Activated T-helper 1 cell treated with anti-CD3 and anti-CD28 coated beads, Interleukin-2, amount 50 U/mL, for 16 hours (primary cell): ENCODE measurements at places on chromosomes 4 and X.

GRCh38 chr4:128737098-128737513 lies 72.4 kb upstream of the JADE1 start:
- no peak for DNase-seq

DNA sequence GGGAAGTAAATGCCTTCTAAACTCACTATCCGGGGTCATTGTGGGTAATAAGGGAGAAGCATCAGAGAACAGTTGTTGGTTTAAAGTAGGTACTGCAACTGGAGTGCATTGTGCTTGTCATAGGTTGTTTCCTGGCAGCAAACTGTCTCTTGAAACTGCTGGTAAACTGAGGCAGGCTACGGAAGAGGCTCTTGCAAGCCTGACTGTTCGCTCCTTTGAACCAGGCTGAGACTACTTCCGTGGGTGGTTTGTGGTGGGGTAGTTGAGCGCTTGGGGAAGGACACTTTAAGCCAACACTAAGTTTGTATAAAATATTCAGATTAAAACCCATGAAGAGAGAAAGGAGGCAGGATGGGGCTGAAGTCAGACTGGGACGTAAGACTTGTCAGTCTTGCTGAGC lies 45.2 kb upstream of the WDR1 start:
- DNase-seq = no peak

- no peak for DNase-seq
These were observed 338.6 kb upstream of the PUDP start for GRCh38 chrX:7486505-7486904.

DNA sequence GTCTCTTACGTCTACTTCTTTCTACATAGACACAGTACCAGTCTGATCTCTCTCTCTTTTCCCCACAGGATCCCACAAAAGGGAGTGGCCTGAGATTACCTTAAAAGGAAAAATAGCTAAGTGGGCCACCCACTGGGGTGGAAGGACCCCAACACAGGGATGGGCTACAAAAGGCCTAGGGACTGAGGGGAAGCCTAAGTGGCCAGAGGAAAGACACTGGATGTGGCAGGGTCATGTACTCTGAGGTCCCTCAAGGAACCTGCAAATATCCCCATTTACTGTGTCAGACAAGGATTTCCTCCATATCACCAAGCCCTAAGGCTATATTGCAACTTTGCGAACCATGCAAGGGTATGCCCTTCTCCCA lies 6.5 kb upstream of the PRDX4 start:
- no peak for DNase-seq

GRCh38 chrX:140249088-140249487 lies 255.8 kb downstream of the SOX3 start:
- no peak for DNase-seq

- DNase-seq = no peak
These were observed 52.6 kb upstream of the PDHA1 start for GRCh38 chrX:19291086-19291485.

DNA sequence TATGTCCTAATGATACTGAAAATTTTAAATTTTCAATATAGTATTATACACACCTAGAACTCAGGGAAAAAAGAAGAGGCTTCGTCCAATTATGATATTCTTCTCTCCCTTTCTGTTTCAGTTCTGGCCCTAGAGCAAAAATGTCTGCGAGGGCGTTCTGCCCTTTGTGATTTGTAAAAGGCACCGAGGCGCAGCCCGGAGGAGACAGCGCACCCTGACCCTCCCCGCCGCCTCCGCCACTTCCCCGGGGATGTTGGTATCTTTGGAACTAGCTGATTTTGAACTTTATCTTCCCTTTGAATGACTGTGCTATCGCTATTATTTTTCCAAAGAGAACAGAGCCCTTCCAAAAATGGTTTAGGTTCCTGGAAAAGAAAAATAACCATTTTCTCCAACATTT lies 173.2 kb upstream of the FAM9B start:
- no peak for DNase-seq

DNA sequence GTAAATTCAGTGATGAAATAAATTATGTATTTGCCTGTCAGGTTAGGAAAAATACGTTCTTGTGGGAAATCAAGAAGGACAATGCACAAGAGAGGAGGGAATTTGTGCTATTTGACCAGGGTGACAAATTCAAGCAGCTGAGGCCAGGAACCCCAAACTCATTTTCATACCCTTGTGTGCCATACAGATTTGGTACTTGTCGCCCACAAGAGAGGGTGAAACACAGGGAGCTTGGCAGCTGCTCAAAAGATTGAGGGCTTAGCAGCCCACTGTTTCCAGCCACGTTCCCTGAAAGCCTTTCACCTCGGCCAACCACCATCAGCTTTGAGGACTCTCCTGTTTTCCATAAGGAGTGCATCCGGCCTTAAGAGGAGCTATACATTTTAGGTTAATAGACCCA lies 111.2 kb downstream of the COL25A1 start:
- DNase-seq = no peak

- no peak for DNase-seq
These were observed 56.6 kb downstream of the PDLIM5 start for GRCh38 chr4:94508296-94508695.

DNA sequence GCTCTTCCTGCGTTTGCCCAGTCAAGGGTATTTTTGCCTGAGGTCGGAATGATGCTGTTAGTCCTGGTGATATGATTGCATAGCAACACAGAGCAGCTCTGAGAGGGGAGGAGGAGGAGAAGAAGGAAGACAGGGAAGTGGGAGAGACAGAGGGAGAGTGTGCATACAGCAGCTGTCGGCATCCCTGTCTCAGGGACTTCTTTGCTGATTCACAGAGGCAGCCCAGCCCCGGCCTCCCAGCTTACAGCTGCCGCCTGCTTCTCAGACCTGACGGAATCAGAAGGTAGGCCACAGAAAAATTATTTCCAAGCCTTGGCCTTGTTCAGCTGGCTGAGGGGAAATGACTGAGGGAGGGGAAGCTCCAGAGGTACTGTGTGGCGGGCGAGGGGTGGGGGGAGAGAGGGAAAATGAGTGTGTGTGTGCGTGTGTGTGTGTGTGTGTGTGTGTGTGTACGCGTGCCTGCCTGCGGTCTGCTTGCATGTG lies 319 bp downstream of the DRP2 start:
- no peak for DNase-seq

GRCh38 chr4:41498177-41498576 lies 39.8 kb upstream of the LIMCH1 start:
- no peak for DNase-seq

GRCh38 chr4:15976456-15977447 lies 13.8 kb upstream of the FGFBP2 start:
- no peak for DNase-seq

GRCh38 chr4:41725254-41725653 lies 23.3 kb downstream of the PHOX2B start:
- DNase-seq = no peak

DNA sequence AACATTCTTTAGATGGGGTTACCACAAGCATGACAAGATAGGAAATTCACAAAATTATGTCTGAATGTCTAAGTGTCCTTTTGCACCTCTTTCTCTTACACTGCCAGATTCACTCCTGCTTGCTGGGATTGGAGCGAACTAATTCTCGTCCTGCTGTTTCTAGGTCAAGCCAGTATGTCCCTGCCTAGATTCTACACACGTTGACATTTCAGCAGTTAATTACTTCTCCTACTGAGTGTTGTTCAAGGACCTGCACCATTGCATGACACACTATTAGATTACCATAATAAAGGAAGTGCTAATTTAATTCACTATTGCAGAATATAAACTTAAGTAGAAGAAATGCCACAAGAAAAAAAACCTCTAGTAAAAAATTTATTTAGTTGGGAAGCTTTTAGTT lies 1911.7 kb downstream of the PCDH7 start:
- no peak for DNase-seq

DNA sequence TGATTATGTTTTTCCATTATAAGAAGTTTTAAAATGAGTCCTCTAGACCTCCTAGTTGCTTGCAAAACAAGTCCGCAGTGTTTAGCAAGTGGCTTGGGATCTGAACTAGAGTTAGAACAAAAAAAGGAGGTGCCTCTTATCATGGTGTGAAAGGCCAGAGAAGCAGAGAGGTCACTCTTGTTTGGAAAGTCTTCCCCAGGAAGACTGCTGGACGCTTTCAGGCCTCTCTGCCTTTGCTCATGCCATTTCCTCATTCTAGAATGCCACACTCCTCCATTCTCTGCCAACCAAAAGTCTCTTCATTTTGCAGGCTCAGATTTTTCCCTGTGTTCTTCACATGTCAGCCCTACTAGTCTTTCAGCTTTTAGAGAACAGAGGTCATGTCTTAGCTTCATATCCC lies 14.9 kb downstream of the PARM1 start:
- no peak for DNase-seq

DNA sequence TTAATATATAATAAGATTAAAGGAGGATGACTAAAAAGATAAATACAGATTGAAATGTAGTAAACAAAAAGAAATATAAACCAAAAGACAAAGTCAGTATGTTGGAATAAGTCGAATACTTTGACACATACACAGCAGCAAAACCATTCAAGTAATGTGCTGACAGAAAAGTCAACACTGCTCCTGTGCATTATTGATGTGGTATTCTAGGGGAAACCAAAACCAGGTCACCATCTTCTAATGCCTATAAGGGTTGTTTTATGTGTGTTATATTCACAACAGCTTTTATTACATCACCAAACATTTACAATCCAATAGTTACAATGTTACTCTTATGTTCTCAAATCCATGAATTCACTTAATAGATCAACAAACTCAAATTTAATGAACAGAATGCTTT lies 111.8 kb upstream of the DKK2 start:
- DNase-seq = no peak

GRCh38 chr4:23911675-23912455 lies 22.0 kb upstream of the PPARGC1A start:
- DNase-seq = no peak

- DNase-seq = peak; percentile 18
These were observed 141.1 kb downstream of the MAML3 start for GRCh38 chr4:140012688-140013486.

DNA sequence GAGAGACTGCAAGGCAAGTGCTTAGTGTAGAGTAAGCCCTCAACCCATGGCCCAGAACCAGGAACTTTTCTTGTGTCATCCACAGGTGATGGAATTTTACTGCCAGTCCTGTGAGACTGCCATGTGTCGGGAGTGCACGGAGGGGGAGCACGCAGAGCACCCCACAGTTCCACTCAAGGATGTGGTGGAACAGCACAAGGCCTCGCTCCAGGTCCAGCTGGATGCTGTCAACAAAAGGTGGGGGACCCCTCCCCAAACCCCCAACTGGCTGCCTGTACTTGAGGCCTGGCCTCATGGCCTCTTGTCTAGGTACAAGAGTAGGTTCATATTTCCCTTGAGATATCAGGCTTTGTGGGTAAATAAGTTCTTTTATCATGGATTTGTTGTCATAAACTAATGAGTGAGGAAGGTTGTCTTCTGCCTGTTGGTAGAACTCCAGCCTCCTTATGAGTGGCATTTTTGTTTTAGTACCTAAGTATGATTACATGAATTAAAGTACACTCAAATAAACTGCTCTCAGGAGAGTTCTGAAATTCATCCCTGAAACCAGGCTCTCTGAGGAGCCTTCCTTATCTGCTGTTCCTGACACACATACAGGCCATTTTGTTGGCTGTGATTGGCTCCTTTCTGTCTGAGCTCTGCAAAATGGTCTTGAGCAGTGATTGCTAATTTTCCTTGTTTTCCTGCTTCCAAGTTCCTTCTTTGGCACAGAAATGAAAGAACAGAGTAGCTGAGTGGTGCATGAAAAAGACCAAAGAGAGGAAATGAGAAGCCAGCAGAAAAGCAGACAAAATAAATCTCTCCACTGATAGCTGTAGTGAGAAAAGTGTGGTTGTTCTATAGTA lies 51.4 kb upstream of the MND1 start:
- DNase-seq = no peak

DNA sequence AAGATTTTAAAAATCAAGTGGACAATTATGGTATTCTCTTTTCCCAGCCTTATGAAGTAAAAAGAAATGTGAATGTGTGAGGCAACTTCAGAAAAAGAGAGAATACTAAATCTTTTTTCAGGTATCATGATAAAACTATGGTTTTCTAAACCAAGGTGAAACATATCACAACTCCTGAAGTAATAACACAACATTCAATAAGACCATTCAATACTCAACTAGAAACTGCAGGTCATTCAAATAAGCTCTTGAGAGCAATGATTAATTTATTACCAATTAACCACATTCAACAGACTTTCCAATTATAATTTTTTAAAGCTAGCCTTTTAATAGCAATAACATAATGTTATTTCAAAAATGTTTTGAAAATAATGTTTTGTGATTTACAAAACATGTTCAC lies 35.8 kb downstream of the SLC10A7 start:
- DNase-seq = no peak

DNA sequence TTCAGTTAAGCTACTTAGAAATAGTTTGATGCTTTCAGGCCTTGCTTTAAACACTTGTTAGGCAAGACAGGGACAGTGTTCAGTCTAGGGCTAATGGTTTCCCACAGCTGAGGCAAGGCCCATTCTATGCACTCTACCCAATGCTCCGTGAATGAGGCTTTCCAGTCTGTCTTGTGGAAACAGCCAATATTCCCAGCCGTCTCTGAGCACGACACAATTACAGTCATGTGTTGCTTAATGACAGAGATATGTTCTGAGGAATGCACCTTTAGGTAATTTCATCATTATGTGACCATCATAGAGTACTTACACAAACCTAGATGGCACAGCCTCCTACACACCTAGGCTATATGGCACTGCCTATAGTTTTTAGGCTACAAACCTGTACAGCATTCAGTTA lies 9.5 kb upstream of the FAM200B start:
- DNase-seq = no peak

GRCh38 chrX:17298564-17298963 lies 76.4 kb upstream of the NHS start:
- DNase-seq = no peak

DNA sequence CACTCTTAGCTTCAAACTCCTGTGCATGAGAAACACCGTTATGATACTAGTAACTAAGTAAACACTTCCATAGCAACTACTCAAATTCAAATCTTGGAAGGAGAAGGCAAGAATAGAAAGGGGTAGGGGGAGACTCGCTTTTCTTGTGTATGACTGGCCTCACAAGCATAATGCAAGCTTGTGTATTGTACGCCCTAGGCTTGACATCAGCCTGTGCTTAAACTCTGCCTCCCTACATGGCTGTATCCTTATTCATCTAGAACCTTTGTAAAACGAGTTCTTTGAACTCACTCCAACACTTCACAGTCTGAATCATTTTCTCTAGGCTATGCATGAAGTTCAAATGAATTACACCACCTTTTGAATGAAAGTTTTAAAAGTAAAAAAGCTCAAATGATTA lies 1071.2 kb upstream of the ADGRL3 start:
- DNase-seq = no peak

- no peak for DNase-seq
These were observed 90.8 kb upstream of the PPP2R3B start for GRCh38 chrX:477441-478012.

- DNase-seq = no peak
These were observed 42.9 kb downstream of the NKX6-1 start for GRCh38 chr4:84456157-84456556.
